Thymus (tissue), 14 donors: ENCODE measurements at places on chromosomes 12 and 14. TPM values are rescaled to one million over a fixed set of nuclear protein-coding genes. Genes with fewer than 3 reads are reported as not detected.

Gene GLS2
- total RNA-seq = 1.0 TPM

DNA sequence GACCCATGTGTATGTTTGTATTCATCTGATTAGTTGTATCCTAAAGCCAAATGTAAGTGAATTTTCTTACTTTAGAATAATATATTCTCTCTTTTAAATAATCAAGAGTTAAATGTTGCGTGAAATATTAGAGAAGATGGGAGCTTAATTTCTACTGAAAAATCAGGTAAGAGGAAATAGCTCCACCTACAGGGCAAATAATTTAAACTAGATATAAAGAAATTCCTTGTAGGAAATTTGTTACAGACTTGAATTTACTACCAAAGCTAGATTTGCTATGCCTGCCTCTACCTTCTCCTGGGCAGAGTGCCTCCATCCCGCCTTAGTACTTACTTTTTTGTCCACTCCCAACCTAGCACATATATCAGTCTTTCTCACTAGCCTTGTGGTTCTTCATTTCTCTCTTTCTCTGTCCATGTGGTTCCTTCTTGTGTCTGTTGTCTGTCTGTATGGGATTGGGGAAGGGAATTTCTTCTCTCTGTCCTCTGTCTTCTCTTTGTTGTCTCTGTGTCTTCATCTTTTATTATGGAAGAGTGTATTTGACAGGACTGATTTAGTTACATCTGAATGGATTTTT, 44.7 kb downstream of the PALS1 start:
- peak; percentile 23 for DNase-seq

Gene PKP2
- 6.0 TPM for total RNA-seq

GRCh38 chr12:113961921-113962710, 4.0 kb downstream of the RBM19 start:
- DNase-seq = no peak

Gene MYH6
- 0.05 TPM for total RNA-seq

DNA sequence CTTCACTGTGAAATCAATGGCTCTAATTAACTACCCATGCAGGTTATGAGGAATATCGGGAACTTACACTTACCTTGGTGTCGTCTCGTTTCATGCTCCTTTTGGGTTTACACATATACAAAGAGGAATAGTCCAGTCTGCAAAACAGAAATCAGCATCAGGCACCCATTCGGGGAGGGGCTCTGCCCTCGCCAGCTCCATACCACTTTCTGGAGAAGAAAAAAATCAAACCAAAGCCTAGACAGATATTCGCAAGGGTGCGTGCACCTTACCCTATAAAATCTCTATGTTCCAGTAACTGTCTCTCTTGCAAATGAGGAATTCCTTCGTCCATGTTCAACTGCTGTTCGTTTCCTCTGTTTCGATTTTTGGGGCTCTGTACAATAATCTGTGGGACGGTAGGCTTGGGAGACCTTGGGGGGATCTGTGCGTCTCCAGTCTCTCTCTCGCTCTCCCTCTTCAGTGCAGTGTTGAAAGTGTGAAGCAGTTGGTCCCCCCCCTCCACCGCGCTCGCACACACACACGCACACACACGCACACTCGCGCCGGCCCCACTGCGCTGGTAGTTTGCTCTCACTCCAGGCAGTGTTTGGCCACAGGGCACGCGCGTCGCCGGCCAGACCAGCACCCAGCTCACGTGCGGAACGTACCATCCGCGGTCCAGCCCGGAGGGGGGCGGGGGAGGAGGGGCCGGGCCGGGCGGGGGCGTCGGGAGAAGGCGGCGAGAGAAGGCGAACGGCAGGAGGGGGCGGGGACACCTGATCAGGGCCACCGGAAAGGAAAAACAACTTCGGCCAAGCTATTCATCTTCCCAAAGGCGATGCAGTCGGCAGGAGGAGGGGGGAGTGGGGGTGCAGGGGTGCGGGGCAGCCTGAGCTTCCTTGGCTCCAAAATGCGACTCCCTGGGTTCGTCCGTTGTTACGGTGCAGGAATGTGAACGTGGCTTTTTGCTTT, at the start of gene BHLHE41:
Gene BHLHE41 (minus strand): TSS at position 592 of the 954 bp plus-strand sequence. CDS start 258 bp downstream, at position 334.
- DNase-seq = peak; percentile 13

DNA sequence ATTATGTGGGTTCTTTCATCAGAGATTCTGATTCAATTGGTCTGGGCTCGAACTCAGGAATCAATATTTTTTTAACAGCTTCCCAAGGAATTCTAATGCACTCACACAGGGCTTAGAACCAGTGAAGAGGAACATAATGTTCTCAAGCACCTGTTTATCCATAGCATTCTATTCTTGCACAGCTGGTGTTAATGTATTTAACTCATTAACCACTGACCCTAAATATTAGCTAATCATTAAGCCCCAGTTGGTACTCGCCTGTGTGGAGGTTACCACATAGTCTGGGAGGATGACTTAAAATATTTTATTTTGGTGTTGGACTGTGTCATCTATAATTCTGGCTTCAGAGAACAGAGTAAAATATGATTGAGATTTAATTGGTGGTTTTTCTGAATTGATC, 45.3 kb downstream of the LRP6 start:
- DNase-seq = no peak

DNA sequence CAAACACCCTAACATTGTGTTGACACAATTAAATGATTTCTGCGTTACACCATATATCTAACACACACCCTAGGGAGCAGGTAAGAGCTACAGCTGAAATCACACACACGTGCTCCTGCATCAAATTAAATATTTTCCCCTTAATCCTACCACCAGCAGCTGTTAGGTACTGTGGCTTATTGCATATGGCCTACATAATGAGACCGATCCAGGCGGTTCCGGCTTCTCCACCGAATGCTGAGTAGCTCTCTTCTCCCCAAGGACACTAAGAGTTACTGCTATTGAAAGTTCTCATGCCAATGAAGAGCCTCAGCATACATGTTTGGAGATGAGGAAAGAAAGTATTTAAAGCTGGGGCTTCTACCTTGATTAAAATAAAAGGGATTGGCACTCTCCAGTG, 472.2 kb upstream of the STXBP6 start:
- no peak for DNase-seq

Gene TMEM229B
- 13.7 TPM for total RNA-seq

GRCh38 chr14:61109288-61109687, 128.2 kb downstream of the SLC38A6 start:
- DNase-seq = no peak

DNA sequence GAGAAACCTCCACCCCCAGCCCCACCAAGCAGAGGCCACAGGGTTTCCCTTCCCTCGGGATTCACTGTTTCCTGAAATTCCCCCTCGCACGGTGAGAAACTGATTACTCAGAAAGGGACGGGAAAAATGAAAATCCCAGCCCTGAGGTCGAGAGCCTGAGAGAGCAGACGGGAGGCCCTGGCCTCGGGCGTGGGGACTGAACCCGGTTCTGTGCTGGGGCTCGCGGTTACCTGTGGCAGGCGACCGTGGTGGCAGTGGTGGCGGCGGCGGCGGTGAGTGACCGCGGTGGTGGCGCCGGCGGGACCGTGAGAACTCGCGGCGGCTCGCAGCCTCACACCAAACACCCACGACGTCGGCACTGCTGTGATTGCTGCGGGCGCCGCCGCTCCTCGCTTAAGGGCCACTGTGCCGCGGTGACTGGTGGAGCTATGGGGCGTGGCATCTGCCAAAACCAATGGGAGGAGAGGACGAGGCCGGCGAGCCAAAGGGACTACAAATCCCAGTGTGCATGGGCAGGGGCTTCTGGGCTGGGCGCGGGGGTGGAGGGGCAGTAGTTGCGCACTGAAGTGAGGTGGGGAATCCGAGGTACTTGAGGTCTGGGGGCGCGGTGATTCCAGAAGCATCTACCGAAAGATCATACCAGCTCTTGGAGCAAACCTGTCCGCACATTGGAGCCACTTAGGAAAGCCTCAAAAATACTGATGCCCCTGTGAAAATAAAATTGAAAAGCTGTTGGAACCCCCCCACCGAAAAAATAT, at the start of gene LGMN:
Gene LGMN (minus strand): TSS at position 369 of the 758 bp plus-strand sequence. CDS start 15,841 bp downstream, outside the sequence.
- DNase-seq = peak; percentile 71

- no peak for DNase-seq
Measured at GRCh38 chr14:21725250-21725649, 51.6 kb upstream of the OR4E1 start.

DNA sequence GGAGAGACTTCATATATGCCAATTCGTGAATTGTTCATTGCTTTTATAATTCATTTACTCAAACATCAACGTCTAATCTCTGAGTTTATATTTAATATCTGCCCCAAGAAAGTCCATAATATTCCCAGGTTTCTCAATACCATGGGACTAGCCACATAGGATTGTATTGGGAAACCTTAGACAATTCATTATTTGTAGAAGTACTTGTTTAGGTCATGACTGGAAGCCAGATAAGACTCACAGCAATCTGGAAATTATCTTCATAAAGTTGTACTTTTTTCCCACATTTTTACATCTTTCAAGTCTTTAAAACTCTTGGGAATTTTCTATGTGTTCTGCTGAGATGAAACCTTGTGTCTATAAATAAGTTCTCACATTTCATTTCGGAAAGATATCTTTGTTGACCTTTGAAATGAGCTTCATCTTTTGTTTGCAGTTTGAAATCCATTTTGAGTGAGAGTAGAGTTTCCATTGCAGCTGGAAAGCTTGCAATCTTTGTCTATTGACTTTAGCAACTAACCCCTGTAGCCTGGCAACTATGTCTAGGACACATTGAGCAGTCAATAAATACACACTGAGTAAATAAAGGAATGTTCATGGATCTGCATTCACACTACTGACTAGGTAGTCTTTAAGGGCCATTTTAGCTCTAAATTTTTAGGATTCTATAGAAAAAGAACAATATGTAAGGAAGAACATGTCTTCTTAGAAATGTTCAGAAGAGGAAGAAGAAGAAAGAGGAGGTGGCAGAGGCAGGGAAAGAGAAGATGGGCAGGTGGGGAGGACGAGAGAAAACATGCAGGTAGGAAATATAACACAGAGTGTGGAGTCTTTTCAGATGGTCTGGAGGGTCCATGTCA, 154.4 kb downstream of the LRIG3 start:
- no peak for DNase-seq

DNA sequence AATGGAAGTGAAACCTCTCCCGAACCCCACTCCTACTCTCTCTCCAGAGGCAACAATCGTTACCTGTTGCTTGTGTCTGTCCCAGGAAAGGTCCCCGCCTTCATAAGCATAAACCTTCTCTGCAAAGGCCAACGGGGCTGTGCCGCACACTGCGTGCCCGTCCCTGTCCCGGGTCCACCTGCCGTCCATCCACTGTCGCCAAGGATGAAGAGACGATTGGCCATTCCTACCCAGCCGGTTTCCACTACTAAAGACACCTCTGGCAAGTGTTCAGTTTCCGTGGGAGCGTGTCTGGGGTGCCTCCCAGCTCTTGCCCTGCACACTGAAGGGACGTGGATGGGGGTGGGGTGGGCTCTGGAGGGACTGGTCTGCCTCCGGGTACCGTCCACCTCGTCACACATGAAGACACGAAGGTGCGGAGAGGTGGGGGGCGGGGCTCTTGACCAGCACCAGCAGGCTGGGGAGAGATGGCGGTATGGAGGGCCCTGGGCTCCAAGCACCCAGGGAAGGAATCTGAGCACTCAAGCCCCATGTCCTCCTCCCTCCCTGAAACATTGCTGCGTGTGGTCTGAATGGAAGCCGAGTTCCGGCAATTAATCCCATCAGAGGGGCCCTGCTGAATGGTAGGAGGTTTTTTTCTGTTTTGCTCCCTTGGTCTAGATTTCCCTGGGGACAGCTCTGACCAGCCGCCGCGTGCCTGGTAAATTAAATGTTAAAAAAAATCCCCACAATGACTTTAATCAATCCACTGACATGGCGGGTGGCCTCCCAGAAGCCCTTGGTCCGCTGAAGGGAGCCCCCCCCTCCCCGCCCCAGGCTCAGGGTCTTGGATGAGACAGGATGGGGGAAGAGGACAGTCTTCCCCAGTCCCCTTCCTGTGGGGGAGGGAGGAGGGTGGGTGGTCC, 4.1 kb upstream of the KIF26A start:
- no peak for DNase-seq

Gene OR4E2
- total RNA-seq = 0.09 TPM

- DNase-seq = no peak
Measured at GRCh38 chr12:15778126-15778525, 11.1 kb downstream of the EPS8 start.

Gene KLRG1
- total RNA-seq = 7.4 TPM

Gene CFAP251
- total RNA-seq = 1.2 TPM

- DNase-seq = no peak
Measured at GRCh38 chr12:99223579-99223978, 424.0 kb upstream of the GARIN6 start.

DNA sequence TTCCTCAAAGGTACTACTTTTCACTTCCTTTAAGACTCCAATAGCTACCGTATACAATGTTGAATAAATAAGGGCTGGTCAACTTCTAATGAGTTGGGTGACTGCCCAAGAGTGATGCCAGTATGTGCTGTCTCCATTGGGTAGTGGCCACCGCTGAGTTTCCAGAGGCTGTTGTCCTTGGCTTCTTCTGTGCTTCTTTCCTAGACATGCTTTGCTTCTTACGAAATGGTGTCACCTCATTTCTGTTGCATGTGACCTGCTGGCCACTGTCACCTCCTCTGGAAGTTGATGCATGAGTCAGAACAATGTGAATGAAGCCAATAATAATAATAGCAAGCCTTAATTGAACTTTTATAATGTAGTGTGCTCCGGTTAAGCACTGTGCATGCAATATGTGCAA, 7.5 kb upstream of the NID2 start:
- DNase-seq = no peak

DNA sequence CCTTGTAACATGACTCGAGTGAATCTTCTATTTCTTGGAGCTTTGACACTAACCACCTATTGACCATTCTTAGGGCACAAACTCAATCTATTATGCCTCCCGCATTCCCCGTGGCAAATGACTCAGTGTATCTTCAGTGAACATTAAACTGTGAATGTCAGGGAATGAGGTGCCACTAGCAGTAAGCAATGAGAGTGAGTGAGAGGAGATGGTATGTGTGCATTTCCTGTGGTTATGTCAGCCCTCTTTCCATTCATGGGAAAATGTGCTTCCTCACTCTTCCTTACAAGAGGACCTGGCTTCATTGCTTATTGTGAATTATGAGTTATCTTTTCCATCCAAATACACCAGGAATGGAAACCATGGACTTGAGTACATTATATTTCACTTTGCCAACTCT, 229.2 kb downstream of the EMP1 start:
- no peak for DNase-seq

DNA sequence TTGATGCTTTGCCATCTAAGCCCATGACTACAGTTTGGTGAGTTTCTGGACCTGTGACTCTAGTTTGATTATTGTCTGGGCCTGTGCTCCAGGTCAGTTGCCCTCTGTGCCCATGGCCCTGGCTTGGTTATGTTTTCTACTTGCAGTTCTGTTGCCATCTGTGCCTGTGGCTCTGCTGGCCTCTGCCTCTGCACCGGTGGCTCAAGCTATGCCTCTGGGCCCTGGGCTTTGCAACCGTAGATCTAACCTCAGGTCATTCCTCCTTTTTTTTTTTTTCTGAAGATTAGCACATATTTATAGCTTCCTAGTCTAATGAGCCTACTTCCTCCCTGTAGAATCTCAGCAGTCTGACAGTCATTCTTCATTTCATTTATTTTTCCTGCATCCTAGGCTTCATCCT, 161.2 kb downstream of the CCDC91 start:
- DNase-seq = no peak
